NAMALWA (cell line): ENCODE measurements at places on chromosomes 16 and 17.
A peak's percentile ranks its signal among the peaks of the same experiment; 100 is the strongest.

DNA sequence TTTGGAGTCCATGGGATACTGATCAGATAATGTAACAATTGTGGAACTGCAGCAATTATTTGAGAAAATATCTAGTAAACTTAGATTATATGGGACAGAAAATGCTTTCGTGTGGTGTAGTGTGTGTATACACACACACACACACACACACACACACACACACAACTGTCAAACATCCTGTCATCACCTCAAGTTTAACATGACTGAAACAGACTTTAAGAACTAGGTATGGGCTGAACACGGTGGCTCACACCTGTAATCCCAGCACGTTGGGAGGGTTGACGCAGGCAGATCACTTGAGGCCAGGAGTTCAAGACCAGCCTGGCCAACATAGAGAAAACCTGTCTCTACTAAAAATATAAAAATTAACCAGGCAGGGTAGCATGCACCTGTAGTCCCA, 544 bp upstream of the EVI2A start:
- no peak for DNase-seq

DNA sequence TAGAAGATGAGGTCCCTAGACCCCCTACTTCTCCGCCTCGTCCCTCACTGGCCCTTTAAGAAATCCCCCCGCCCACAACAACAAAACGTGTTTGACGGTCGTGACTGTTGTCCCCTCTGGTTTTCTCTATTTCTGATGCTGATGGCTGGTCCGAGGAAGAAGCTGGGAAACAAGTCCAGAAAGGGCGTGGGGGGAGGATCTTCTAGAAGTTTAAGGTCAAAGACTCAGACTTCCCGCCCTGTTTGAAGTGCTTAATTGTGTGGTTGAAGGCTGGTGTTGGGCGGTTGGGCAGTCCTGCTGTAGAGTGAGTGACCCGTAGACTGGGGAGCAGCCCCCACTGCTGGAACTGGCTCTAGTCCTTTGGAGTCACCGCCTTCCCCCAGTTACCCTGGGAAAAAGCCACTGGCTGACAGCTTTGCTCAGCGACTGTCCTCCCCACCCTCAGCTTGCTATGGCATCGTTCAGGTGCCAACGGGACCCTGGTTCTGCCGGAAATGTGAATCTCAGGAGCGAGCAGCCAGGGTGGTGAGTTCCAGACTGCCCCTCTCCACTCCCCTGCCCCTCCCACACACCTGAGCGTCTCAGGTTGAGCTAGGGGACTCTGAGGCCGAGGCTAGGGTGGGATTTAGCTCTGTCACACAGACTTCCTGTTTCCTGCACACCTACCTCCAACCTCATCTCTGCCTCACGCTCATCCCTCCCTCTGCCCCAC, 1.6 kb downstream of the MLLT6 start:
- peak; percentile 37 for DNase-seq

GRCh38 chr16:3745751-3746355, 28.5 kb upstream of the TRAP1 start:
- no peak for DNase-seq

- no peak for DNase-seq
These were observed 611 bp downstream of the RRAD start for GRCh38 chr16:66924527-66925321.

DNA sequence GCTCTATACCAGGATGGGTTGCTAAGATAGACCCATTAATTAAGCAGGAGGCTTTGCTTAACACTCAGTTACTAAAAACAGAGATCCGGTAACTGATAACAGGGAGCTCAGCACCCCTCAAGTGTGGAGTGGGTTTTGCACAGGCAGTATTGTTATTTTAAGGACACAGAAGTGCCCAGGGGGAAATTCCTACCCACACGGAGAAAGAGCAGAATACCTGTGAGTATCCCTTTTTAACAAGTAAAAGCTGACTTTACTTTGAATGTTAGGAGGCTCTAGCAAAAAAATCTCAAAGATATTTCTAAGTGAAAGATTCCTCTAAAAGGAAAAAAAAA, 32.8 kb upstream of the HAS3 start:
- DNase-seq = no peak

DNA sequence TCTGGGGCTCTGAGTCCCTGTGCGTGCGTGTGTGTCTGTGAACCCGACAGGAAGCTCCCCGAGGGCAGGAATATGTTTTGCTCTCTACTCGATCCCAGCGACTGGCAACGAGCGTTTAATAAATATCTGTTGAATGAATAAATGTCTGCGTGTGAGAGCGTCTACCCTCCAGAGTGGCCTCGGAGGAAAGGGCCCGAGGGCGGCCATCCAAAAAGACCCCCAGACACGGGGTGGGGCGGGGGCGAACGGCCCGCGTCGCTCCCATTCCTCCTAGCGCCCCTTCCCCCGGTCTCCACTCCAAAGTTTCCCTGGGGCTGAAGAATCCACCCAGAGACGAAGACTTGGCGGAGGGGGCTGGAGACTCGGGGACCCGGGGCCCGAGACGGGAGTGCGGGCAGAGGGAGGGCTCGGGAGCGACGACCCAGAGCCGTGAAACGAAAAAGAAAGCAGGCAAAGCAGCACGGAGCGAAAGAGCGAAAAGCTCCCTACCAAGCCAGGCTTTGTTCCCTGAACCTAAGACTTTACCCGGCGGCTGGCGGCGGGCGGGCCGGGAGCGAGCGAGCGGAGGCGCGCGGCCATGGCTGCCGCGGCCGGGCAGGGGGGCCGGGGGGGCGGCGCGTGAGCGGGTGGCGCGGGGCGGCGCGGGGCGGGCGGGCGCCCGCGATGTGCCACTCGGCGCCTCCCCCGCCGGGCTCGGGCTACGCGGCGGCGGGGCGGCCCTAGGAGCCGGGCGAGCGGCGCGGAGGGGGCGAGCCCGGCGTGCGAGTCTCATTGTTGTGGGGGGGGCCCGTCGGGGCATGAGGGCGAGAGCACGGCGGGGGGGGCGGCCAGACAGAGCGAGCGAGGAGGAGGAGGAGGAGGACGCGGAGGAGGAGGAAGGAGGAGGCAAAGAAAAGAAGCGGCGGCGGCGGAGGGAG, at the start of gene MLLT6:
Gene MLLT6, plus strand, starts transcription at position 668 of the 917 bp plus-strand sequence. CDS start 360 bp downstream, outside the sequence.
- peak; percentile 85 for DNase-seq

DNA sequence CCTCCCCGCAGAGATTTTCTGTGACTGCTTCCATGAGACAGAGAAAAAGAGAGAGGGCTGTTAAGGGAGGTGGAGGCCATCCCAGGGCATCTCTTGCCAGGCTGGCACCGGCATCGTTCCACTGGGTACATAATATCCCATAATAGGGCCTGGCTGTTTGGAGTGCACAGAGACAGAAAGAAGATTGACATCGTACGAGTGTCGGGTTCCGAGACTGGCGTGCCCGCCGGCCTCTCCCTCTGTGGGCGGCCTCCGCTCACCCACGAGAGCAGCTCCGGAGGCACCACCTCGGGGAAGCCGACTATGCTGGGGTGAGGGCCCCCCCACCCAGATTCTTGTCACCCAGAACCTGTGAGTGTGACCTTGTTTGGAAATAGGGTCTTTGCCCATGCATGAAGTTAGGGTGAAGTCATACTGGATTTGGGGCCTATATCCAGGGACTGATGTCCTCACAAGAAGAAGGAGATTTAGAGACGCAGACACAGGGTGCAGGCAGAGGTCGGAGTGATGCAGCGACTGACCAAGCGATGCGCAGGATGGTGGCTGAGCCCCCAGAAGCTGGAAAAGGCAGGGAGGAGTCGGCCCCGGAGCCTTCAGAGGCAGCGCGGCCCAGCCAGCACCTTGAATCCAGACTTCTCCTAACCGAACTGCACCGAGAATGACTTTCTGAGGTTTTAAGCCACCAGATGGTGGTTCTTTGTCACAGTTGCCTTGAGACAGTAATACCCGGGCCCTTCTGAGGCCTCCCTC, 101.8 kb upstream of the CIBAR2 start:
- DNase-seq = no peak

DNA sequence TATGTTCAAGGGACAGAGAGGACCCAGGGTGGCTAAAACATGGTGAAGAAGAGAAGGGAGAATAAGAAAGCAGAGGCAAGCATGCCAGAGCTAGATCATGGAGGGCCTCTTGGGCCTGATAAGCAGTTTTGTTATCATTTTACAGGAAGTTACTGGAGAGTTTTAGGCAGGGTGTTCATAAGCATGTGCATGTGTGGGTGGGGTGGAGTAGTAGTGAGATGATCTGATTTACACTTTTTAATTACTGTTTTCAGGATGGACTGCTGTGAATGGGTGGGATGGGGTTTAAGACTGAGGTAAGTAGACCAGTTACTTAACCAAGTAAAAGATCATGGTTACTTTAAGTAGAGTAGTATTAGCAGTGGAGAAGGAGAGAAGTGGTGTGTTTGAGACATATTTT, 173.6 kb downstream of the PHKB start:
- no peak for DNase-seq

GRCh38 chr17:46777943-46778915, 40.3 kb downstream of the WNT3 start:
- DNase-seq = no peak

- DNase-seq = no peak
These were observed 51.5 kb downstream of the SHISA6 start for GRCh38 chr17:11292491-11292890.

GRCh38 chr17:82956146-82956725, 116.4 kb upstream of the ZNF750 start:
- no peak for DNase-seq

DNA sequence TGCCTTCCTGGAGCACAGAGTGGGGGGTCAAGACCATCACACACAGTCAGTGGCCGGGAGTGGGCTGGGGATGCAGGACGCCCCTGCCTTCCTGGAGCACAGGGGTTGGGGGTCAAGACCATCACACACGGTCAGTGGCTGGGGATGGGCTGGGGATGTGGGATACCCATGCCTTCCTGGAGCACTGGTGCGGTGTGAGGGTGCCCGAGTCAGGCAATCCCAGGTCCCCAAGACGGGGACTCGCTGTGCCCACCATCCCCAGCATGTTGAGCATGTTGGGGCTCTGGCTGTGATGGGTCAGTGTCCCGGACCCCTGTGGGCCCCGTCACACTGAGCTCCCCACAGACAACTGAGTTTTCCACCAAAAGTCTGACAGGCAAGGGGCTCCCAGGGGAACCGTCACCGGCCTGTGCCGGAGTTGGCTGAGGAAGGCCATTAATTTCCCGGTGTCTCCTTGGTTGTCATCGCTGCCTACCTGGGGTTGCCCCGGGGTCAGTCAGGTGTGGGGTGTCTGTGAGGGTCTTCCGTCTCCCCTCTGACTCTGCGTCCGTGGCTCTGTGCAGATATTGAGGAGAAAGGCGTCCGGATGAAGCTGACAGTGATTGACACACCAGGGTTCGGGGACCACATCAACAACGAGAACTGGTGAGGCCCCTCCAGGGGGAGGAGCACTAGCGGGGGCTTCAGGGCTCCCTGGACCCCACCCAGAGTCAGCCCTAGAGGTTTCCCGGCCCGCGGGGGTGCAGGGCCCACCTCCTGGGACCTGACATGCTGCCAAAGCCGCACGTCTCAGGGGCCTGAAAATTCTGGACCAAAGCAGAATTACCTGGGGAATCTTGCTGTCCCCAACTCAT, 347.1 kb downstream of the SEC14L1 start:
- no peak for DNase-seq

DNA sequence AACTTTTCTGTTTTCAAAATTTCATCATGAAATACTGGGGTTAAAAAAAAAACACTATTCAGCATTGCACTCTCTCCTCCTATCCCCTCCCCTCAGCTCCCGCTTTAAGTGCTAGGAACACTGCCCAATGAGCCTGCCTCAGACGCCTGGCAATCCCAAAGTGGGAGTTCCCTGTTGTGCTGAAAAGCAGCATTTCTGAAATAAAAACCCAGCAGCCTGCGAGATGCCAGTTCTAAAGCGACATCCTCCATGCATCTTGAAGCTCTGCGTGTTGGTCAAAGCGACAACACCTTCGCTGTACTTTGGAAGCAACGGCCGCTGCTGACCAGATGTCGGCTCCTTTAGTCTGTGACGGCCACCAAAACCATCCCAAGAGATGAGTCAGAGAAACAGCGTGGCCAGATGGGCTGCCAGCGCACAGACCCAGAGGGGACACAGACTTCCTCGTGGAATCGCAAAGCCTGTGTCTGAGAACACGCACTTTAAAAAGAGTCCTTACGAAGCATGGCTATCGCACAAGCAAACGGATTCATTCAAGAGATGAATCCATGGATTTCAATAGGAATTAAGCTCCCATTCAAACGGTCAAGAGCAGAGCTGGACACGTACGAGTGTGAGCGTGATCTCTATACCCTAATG, 32.8 kb downstream of the FBXO31 start:
- DNase-seq = no peak

DNA sequence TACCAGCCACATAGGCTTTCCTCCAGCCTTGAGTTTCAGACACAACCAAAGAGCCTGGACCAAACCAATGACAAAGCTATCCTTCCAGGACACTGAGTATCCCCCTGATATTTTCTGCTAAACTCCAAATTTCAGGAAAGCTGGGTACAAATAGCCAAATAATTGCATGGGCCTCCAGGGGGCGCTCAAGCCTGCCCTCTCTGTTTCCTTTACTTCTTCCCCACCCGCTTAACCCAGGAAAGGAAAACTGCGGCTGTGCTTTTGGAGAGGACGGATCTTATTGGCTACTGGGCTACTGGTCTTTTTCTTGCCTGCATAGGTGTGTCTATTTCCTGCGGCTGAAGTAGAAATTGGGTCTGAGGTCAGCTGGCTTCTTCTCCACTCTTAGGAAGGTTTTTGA, 30.1 kb downstream of the GNGT2 start:
- peak; percentile 69 for DNase-seq

DNA sequence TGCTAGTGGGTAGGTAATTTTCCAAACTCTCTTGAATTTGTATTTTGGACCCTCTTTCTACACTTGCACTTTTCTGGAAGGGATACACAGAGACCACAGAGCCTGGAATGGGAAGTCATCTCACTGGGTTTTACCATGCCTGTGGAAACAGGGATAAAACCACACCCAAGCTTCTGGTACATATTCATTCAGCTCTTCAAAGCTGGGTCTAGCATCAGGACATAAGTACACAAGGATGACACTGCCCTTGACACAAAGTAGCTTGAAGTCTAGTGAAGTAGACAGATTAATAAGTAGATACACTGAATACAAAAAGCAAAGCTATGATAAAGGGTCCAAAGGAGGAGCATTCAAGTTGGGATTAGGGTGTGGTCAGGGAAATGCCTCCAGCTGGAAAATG, 118.2 kb downstream of the CDH11 start:
- no peak for DNase-seq

DNA sequence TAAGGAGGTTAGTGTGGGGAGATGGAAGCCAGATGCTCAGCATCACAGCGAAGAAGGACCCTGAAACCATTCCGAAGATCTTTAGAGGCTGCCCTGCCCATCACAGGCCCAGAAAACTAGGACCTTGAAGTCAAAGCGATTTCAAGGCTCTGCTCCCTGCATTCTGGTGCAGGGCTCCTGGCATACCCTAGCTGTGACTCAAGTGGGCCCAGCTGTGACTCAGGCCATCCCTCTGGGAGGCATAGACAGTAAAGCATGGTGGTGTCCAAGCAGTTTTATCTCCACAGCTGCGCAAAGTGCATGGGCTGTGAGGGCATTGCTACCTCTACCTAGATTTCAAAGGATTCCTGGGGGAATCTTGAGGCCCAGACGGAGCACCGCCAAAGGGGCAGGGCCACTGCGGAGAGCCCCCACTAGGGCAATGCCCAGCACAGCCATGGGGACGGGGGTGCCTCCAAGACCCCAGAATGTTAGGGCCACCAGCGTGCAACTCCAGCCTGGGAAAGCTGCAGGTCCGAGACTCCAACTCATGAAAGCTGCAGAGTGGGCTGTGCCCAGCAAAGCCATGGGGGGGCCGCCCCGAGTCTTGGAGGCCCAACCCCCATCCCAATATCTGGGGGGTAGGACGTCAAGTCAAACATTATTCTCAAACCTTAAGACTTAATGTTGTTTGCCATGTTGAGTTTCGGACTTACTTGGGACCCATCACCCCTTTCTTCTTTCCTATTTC, 11.7 kb upstream of the ZNF594 start:
- DNase-seq = no peak
